ENCODE measurements at places on chromosomes 5 and 9. TPM values are rescaled to one million over a fixed set of nuclear protein-coding genes. Genes with fewer than 3 reads are reported as not detected.

GRCh38 chr5:145536133-145536532 lies 299.0 kb downstream of the PRELID2 start:
- no peak for DNase-seq

The ANKRD31 gene
- total RNA-seq, result 0.45 TPM

- no peak for DNase-seq
Observed at GRCh38 chr9:109143881-109144562, 23.0 kb downstream of the FRRS1L start.

The TSSK1B gene
- total RNA-seq, result 0.12 TPM

GRCh38 chr5:78747705-78748359 lies 99.3 kb upstream of the LHFPL2 start:
- no peak for DNase-seq

DNA sequence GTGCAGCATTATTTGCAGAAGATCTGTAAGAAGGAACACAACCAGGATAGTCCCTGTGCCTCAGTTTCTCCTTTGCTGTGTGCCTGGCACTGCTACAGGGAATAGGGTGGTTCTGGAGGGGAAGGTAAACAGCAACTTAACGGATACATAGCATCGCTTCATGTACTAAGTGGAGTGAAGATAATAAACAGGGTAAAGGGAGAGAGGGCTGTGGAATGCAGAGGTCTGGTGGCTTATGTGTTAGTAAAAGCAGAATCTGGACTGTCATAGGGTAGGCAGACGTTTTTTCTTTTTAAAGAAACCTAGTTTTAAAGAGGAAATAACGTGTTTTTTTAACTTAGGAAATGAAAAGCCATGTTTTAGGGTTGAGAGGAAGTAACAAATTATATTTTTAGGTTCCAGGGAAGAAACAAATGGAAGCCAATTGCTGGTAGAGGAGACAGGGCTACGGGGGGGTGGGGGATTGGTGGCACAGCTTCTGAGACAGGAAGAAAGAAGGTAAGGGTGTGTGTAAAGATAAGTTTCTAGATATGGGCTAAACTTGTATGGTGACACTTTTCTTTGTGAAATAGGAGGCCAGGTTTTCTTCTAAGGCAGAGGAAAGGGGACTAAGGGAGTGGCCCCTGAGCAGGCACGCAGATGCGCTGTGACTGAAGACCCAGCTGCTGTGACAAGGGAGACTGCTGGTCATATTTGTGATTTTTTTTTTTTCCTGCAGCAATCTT lies 1.3 kb downstream of the GNG10 start:
- DNase-seq, result no peak

DNA sequence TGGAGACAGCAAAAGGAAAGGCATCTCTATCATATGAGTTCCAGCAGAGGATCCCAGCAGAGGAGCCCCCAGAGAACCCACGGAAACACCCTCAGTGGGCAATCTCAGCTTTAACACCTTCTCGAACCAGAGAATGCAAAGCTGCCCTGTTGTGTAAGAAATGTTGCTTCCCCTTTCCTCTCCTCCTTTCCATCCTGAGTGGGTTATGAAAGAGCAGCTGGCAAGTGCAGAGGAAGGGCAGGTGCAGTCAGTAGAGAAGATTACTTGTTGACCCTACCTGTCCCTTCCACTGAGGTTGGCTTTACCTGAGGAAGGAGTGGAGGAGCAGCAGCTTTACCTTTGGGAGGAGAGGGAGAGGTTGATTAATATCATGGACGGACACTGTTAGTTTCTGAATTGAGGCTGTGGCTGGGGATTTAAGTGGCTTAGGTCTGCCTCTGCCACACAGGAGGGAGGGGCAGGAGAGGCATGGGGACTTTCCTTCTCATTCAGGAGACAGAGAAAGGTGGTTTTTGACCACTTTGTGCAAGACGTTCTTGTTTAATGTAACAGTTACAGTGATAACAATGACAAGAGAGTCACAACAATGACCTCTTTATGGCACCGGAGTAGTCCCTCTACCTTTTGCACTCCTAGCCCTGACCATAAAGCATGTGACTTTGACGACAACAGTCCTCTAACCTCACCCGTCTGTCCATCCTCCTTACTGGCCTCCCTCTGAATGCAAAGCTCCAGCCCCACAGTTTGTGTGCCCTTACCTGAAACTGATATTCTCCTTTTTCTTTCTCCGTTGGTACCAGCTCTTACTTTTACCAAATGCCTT lies 254.8 kb downstream of the NSG2 start:
- peak; percentile 24 for DNase-seq

DNA sequence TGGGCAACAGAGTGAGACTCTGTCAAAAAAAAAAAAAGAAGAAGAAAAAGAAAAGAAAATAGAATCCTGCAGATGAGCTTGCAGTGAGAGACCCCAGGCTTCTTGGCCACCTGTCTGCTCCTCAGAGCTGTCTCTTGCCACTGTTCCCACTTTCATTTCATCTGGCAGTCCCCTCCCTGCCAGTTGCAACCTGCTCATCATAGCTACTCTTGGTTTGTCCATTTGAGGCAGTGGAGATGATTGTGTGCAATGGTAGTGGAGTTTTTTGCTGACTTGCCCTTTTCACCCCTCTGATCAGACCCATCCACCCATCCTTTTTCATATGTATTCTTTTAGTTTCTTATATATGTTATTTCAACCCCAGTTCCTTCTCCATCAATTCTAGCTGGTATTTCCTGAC lies 28.7 kb downstream of the ANKRD33B start:
- no peak for DNase-seq

- no peak for DNase-seq
Observed at GRCh38 chr9:91395553-91396471, 27.8 kb downstream of the NFIL3 start.

The NLN gene
- total RNA-seq, result 44.4 TPM

DNA sequence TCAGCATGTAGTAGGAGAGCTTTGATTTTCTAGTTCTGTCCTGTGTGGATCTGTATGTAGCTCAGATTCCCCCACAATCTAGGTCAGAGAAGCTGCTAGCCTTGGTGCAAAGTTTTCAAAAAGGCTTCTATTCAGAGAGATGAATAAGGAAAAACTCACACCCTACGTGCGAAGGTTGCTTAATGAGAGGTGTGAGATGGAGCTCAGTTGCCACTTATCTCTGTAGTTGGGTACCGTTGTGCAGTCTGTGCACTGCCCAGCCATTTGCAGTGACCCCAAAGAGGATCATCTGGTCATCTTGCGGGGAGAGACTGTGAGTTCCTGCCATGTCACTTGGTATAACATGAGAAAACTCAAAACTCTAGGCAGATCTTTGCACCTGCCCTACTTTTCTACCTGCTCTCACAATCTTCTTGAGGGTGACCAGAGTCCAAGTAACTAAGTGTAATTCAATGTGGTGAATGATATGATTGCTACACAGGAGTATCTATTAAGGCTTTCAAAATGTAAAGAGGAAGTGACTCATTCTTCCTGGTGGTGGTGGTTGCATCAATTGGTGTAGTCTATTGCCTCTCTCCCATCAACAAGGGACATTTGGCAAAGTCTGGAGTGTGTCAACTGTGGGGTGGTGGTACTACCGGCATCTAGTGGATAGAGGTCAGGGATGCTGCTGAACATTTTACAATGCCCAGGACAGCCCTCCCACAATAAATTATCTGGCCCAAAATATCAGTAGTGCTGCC lies 65.2 kb downstream of the TMC1 start:
- DNase-seq, result no peak

DNA sequence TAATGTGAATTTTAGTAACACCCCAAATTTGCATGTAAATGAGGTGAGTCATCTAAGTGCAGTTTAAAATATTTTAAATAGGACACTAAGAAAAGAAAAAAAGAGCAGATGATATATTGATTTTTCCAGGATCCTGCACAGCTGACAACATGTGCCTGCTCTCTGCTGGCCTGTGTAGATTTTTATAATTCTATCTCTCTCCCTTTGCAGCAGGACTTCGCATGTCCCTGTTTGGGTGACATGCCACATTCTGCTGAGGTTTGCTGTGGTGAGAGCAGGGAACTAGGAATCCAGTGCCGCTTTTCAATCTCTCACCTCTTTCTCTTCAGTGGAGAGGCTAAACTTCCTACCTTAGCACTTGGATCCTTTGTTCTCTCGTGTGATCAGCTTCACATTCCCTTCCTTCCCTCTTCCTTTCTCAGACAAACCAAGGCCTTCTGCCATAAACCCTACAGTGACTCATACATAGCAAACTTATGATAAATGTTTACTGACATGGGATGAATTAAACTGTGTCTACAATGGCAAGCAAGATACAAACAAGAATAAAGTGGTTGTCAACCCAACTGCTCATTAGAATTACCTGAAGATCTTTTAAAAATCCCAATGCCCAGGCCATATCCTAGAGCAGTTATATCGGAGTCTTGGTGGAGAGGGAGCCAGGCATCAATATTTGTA lies 198.8 kb upstream of the EFNA5 start:
- DNase-seq, result no peak

DNA sequence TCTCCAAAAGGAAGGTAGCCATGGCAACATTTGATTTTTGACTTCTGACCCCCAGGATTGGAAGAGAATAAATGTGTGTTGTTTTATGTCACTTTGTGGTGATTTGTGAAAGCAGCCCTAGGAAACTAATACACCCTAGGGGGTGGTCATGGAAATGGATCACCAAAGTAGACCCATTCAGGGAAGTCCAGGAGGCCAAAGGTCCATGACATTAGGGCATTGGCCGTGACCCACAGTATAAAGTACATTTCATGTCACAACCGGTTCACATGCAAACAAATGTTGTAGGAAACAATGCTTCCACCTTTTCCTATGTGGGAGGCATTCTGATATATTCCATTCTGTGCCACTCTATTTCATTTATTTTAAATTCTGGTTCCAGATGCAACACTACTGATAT lies 128.4 kb downstream of the ADAMTS12 start:
- DNase-seq, result no peak

The ZNF367 gene
- total RNA-seq, result 4.3 TPM

GRCh38 chr9:134359493-134360179 lies 33.4 kb downstream of the RXRA start:
- DNase-seq, result no peak

DNA sequence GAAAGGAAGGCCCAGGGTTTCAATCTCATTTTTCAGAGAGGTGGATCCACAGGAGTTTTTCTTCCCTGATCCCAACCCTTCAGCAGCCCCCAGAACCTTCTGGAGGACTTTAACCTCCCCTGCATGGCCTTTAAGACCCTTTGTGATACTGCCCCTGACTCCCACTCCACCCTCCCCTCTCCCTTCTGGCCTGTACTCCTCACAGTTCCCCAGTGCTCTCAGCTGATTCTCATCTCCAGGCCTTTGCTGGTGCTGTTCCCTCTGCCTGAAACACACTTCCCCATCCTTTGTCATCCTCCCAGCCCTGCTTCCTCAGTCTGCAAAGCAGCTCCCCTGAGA lies 18.5 kb downstream of the NEURL1B start:
- DNase-seq, result no peak

DNA sequence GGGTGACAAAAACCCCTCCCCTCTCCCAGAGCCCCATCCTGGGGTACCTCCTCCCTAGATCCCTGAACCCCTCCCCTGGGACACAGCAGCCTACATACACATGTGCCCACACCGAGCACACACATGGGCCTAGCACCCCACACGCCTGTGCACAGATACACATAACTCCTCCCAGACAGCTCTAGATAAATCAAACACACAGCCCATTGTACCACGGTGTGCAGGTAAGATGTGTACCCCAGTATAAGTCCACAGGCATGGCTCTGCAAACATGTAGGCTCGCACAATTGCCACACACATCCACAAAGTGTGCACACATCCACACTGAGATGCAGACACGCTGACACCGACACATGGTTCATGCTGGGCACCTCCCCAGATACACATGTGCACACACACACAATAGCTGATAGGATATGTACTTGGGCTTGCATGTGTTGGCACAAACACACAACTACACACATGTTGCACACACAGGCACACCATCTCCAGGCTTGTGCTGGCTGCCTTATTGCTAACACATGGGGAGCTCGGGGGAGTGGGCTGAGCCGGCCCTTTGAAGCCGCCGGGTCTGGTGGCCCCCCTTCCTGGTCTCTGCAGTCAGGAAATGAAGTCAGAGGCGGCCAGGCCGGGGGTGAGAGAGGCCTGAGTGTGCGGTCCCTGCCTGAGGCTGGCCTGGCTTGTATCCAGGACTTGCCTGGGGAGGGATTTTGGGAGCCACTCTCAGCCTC lies 30.2 kb downstream of the GOLGA2 start:
- DNase-seq, result peak; percentile 85

DNA sequence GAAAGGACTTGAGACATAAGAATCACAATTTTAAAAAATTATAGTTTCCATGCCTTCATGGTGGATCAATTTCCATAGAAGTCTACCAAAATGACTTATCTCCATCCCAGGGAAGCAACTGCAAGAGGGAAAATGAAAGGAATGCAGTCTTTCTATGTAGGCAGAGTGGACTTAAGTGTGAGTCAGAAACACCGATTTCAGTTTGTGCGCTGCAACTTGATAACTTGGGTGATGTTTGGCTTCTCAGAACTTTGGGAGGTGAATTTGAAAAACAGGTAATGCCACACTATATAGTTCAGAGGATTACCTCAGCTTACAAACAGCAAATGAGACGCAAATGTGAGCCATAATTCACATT lies 708 bp upstream of the CSNK1G3 start:
- DNase-seq, result no peak

DNA sequence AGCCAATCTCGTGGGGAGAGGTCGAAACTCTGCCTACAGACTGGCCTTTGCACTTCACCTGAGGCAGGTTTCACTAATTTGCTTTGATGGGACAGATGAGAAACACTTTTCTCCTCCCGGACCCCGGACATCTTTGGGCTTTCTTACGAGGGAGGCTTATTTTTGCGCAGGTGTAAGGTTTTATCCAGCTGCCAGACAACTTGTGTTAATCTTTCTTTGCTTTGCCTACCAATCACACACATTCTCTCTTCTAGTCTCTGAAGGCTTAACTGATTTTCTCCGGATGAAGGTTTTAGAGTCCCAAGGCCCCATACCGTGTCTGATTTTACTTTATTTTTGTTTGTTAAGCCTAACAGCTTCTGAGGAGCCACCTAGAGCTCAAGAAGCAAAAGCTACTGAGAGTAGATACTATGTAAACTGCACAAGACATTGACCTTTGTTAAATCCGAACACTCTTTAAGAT lies 436 bp upstream of the EMB start:
- no peak for DNase-seq

- DNase-seq, result no peak
Observed at GRCh38 chr9:85053206-85053786, 383.8 kb downstream of the NTRK2 start.

DNA sequence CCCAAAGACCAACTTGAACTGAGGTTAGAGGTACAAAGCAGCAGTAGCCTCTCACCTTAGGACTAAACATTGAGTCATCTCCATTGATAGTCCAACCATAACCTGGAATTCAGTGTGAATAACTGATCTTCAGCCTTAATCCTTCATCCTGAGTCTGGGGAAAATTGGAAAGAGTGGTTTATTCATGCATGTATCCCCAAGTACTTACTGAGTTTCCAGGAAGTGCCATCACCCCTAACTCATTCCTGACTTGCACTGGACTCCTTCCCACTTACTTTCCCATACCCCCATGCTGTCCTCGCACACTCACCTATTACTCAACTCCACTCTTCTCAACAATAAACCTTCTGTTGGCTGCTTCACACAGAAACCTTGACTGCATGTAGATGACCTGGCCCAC lies 161.4 kb upstream of the ZNF462 start:
- no peak for DNase-seq

The PCDHGC3 gene
- total RNA-seq, result 11.0 TPM

DNA sequence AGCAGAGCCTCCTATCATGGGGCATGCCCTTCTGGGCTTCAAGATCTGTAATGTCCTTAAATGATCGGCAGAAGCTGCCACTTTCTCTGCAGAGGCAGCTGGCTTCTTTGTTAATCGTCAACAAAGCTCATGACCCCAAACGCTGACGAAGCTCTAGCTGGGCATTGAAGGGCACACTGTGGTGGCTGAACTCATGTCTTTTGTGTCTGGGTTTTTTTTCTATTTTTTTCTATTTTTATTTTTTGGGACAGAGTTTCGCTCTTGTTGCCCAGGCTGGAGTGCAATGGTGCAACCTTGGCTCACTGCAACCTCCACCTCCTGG lies 65.2 kb upstream of the ASS1 start:
- no peak for DNase-seq

All from type B pancreatic cell (in vitro differentiated cells).